Stimulated activated CD8-positive, alpha-beta memory T cell treated with anti-CD3 and anti-CD28 coated beads, Interleukin-12 subunit alpha, Interleukin-12 subunit beta, amount 100 ng/mL, for 1 hour (primary cell): ENCODE measurements at places on chromosomes 4 and X.

- DNase-seq, result no peak
Observed at GRCh38 chr4:37601531-37601930, 84.6 kb downstream of the RELL1 start.

GRCh38 chrX:85024044-85024443, 20.4 kb downstream of the APOOL start:
- no peak for DNase-seq

GRCh38 chrX:103847174-103847870, 15.3 kb upstream of the RAB9B start:
- DNase-seq, result no peak

DNA sequence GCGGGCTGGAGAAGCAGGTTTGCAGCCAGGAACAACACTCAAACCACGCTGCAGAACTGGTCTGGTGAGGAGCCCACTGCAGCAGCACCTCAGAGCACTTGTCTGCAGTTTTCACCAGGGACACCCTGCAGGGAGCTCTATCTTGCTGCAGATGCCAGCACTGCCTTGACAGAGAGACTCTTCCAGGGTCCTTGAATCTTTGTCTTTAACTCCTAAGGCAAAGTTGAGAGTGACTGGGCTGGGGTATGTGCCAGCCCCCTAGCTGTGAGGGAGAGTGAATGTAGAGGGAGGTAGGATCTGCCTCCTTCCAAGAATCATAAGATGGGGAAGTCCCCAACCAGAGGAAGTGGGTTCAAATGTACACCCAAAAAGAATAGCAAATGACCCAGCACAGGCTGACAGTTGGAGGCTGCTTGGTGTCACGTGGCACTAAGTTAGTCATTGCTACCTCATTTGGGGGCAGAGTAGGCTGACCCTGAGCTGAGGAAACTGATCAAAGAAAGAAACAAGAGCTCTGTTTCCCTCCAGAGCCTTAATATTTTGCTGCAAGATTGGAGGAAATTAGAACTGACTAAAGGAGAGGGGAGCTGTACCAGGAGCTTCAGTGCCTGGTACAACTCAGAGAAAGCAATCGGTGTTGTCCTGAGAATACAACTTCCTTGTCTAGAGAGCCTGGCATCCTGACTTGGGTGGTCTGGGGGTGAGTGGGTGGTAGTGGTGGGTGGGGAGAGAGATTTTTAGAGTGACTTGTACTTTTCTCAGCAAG, 28.2 kb upstream of the HUWE1 start:
- DNase-seq, result peak; percentile 28

DNA sequence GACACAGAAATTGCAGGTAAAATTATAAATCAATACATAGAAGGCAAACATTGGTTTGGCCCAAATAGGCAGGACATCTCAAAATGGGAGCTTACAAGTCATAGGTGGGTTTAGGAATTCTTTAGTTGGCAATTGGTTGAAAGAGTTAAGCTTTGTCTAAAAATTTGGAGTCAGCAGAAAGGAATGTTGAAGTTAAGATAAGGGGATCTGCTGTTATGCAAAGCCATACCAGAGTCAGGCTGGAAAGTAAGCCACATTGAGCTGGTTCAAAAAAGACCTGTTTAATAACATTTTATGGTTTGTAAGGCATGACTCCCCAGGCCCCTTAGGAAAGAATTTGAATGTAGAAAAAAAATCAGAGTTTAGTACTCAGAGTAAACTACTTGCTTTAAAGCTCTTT, 92.6 kb downstream of the IL13RA2 start:
- DNase-seq, result no peak

- DNase-seq, result no peak
Observed at GRCh38 chr4:170674176-170674575, 584.4 kb upstream of the AADAT start.

DNA sequence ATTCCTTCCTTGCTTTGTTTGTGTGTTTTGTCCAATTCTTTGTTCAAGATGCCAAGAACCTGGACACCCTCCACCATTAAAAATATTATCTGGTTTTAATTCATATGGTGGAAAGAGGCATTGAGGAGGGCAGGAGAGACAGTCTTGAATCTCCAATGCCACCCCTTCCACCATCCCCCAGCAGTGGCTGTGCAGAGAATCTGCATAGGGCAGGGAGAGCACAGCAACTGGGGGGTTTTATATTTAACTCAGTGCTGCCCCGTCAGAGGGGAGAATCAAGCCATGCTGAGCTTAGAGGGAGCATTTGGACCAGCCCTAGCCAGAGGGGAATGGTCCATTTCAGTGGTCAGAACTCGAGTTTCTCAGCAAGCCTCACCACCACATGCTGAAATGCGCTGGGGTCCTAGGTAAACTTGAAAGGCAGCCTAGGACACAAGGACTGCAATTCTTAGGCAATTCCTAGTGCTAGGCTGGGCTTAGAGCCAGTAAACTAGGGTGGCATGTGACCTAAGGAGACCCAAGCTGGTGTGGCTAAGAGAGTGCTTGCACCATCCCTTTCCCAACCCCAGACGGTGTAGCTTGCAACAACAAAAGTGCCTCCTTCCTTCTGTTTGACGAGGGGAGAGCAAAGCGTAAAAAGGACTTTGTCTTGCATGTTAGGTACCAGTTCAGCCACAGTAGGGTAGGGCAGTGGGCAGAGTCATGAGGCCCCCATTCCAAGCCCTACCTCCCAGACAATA, 34.2 kb downstream of the CCDC158 start:
- no peak for DNase-seq

- no peak for DNase-seq
Observed at GRCh38 chr4:20831746-20832145, 131.5 kb downstream of the PACRGL start.

DNA sequence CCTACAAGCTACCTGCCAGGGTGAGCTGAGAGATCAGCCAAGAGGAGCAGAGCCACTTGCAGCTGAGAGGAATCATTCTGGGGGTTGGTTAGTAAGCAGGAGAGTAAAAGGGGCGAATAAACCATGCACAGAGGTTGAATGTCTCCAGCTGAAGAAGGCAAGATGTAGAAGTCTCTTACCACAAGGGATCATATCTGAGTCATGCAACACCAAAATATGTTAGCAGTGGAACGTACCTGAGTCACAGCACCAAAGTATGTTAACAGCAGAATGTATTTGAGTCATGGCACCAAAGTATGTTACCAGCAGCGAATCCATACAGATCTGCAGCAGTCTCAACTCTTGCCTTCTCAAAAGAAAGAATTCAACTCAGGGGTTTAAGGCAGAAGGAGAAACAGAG, 29.9 kb downstream of the C4orf51 start:
- DNase-seq, result no peak

DNA sequence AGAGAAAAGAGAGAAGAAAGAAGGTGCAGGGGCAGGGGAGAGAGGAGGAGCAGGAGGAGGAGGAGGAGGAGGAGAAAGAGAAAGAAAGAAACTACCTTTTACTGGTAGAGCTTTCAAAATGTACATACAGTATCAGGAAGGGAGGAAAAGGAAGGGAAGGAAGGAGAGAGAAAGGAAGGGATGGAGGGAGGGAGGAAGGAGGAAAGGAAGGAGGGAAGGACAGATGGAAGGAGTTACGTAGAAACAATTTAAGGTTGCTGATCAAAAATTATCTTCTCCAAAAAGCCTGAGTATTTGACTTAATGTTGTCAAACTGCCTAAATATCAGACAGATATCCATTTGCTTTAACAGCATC, 13.4 kb downstream of the TBC1D9 start:
- no peak for DNase-seq

- DNase-seq, result no peak
Observed at GRCh38 chr4:88953400-88953799, 103.6 kb downstream of the FAM13A start.

DNA sequence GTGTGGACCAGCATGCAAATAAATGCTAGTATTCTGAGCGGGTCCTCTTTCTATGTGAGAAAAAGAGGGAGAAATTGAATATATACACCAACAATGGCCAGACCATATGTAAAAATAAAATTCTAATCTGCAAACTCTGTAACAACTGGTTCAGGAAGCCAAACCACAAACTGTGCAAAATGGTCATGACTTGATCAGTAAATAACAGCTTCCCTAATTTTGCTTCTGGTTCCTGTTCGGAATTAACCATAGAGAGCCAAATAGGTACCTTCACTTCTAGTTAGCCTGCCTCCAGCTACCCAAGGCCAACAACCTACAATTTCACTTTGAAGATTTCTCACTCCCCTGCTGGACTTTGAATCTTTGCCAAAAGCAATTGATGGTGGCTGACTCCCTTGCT, 1313.2 kb downstream of the ADGRL3 start:
- DNase-seq, result no peak

DNA sequence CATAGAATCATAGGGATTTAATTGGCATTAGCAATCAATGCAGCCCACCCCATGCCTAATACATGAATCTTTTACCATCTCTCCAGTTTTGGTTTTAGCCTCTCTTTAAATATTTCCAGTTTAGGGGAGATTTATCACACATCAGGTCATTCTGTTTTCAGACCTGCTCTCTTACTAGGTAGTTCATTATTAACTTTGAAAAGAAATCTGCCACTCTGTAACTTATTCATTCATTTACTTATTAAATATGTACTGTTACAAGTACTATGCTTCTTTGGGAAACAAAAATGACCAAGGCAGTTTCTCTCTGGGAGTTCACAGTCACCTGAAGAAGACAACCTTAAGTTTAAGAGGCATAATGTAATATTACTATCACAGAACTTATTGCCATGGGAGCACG, 62.1 kb downstream of the USO1 start:
- DNase-seq, result no peak

DNA sequence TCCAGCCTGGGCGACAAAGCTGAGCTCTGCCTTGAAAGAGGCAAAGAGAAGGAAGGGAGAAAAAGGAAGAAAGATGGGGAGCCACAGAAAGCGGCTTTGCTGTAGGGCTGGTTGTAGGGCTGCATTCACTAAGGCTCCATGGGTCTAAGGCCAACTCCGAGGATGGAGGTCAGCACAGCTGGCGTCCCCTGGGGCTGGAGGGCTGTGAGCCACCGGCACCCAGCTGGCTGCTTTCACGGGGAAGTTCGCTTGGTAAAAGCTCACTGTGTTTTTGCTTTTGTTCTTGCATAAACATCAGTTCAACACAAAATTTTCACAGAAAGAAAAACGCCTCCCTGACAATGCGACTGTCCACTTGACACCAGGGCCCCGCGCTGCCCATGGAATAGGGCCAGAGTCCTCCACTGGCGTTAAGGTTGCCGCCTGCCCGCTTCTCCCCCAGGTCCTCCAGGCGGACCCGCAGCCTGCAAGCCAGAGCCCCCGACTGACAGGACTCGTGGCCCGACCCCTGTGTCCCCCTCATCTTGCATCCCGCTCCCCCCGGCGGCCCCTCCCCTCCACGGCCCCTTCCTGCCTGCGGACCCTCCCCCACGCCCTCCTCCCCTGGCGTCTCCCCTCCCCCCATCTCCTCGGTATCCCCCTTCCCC, 1.1 kb downstream of the RNF212 start:
- no peak for DNase-seq

- DNase-seq, result no peak
Observed at GRCh38 chrX:111353793-111354192, 58.2 kb downstream of the DCX start.
